ENCODE measurements at places on chromosomes 3 and 15. TPM values are rescaled to one million over a fixed set of nuclear protein-coding genes. Genes with fewer than 3 reads are reported as not detected.

Gene CLDN18
- 0.47 TPM for total RNA-seq

Gene PLXNB1
- 43.5 TPM for total RNA-seq

Gene CCR8
- total RNA-seq, result not detected

Gene CRABP1
- 7.7 TPM for total RNA-seq

Gene GPR149
- 0.36 TPM for total RNA-seq

Gene CX3CR1
- 0.09 TPM for total RNA-seq

Gene GRM7
- total RNA-seq, result 0.14 TPM

Gene RBSN
- total RNA-seq, result 21.5 TPM

Gene MASP1
- total RNA-seq, result 2.8 TPM

Gene FAM81A
- 3.6 TPM for total RNA-seq

Gene IL5RA
- 0.43 TPM for total RNA-seq

Gene NMNAT3
- 3.0 TPM for total RNA-seq

Gene ITGA11
- total RNA-seq, result 0.98 TPM

Gene C3orf52
- 5.2 TPM for total RNA-seq

Gene GOLIM4
- 44.1 TPM for total RNA-seq

Measured in motor neuron (in vitro differentiated cells).